ENCODE measurements at places on chromosomes 5 and 9. TPM values are rescaled to one million over a fixed set of nuclear protein-coding genes. Genes with fewer than 3 reads are reported as not detected.
A peak's percentile ranks its signal among the peaks of the same experiment; 100 is the strongest.

GRCh38 chr5:69468631-69469030 is 24.0 kb upstream of the OCLN start:
- DNase-seq: no peak

The TMEM232 gene
- total RNA-seq: 0.31 TPM

The TAF11L10 gene
- not detected for total RNA-seq

DNA sequence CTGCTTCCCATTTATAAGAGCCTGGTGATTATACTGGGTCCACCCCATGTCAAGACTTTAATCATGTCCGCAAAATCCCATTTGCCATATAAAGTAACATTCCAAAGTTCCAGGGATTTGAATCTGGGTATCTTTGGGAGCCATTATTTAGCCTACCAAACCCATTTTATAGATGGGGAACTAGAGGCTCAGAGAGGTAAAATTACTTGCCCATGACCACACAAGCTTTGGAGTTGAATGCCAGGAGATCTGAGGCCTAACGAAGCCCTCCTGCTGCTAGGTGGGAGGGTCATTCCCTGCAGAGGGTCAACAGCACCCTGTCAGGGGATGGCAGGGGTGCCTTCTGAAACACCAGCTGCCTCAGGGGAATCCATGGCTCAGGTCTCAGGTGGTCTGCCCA is 13.0 kb upstream of the AKNA start:
- no peak for DNase-seq

GRCh38 chr5:72093824-72094223 is 13.5 kb upstream of the MAP1B start:
- DNase-seq: no peak

GRCh38 chr5:9533562-9534364 is 12.1 kb downstream of the SEMA5A start:
- no peak for DNase-seq

The ROR2 gene
- total RNA-seq: not detected

DNA sequence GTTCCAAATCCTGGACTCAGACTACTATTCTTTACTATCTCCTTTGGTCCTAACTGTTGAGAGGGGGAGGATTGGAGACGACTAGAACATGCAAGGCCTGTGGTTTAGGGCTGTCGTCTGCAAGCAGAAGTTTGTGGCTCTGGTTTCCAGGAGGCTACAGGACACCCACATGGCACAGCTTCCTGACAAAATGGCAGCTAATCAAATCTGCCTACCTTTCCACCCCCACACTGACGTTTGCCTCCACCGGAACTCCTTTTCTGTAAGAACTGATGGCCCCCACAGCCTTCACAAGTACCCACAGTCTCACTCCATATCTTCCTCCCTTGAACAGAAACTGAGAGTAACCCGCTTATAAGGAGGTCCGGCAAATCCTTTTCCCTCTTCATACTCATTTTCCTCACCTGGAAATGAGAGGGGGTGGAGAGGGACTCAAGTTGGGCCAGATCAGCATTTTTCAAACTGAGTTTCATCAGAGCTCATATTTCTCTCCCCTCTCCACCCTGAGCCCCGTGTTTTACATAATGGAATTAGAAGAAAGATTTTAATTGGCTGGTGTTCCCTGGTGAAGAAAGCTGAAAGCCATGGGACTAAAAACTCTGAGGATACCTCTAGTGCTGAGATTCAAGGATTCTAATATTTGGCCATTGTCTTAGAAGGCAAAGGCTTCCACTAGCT is 5.2 kb downstream of the SLC31A2 start:
- DNase-seq: peak; percentile 62

- no peak for DNase-seq
Observed at GRCh38 chr5:40991168-40991980, 79.8 kb downstream of the MROH2B start.

Measured in activated naive CD4-positive, alpha-beta T cell treated with anti-CD3 and anti-CD28 coated beads for 36 hours (primary cell).